ENCODE measurements at places on chromosomes 16 and 17.

GRCh38 chr16:2690852-2691251, 8.5 kb downstream of the KCTD5 start:
- no peak for DNase-seq

- no peak for DNase-seq
Observed at GRCh38 chr16:84055366-84055765, 12.8 kb upstream of the SLC38A8 start.

GRCh38 chr16:27822996-27823395, 240.5 kb downstream of the GSG1L start:
- DNase-seq = no peak

DNA sequence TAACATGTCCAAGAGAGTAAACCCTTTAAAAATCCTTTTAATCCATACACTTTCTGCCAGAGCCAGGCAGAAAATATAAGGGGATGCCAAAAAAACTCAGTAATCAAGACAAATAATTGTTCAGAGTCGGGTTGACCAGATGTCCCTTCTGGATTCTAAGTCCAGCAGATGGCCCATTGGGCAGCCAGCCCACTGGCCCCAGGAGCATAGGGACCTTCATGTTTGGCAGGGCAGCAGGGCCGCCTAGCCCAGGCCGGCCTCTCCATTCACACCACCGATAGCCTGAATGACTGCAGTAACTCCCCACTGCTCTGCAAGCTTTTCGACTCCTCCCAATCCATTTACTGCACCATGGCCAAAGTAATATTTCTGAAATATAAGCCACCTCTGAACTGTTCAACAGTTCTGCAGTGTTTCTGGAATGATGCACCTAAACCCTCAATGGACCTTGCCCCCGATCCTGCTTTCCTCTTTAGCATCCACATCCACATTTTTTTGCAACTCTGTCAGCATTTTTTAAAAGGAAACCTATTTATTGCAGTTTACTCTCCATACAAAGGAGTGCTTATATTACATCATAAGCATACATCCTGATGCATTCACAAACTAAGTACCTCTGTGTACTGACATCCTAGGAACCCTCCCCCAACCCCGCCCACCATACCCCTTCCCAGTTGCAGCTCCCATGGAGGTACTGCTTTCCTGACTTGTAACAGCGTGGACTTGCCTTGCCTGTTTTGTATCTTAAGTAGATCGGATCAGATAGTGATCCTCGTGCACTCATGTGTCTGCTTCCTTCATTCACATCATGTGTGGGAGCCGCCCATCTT, 46.4 kb downstream of the LDHD start:
- DNase-seq = no peak

DNA sequence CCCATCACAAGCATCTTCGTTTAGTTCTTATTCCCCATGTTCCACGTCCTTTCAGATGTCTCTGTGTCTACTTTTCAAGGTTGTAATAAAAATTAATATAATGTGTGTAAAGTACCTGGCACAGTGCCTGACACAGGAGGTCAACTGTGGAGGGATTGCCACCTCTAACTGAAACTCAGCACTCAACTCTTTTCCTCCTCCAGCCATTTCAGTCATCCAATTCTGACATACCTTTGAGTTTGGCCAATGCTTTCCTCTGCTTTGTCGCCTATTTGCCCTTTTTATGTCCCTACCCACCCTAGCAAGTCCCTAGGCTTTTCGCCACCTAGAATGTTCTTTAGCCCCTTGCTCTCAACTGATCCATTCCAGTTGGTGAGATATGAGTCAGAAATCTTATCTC, 1.6 kb downstream of the UBE2Z start:
- peak; percentile 33 for DNase-seq

GRCh38 chr16:9527976-9528375, 436.5 kb downstream of the HAPSTR1 start:
- DNase-seq = no peak

DNA sequence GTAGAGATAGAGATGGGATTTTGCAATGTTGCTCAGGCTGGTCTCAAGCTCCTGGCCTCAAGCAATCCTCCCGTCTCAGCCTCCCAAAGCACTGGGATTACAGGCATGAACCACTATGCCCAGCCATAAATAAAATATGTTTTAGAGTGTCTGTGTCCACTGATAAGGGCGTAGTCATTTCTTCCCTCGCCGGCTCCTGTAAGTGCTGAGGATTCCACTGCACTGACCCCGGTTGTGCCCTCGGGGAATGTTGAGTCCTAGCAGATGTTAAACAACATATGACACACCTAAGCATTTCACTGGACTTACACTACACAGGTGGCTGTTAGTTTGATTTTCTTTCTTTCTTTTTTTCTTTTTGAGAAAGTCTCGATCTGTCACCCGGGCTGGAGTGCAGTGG, 5.6 kb upstream of the SHMT1 start:
- no peak for DNase-seq

DNA sequence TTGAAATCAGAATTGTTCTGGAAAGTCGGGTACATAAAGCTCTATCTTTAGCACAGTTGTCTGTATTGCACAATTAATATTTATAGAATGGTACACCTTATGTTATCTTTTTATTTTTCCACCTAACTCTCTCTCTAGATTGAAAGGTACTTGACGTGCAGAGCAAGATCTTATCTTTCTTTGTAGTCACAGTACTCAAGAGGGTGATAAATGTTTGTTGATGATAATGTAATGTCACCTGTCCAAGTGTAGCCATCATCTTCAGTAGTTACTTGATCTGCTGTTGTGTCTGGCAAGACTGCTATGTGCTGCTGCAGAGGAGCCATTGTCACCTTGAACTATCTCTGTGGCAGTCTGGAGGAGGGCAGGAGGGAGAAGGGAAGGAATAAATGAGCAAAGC, 5.3 kb downstream of the HMOX2 start:
- DNase-seq = no peak

- DNase-seq = no peak
Observed at GRCh38 chr17:948284-948852, 31.2 kb downstream of the NXN start.

DNA sequence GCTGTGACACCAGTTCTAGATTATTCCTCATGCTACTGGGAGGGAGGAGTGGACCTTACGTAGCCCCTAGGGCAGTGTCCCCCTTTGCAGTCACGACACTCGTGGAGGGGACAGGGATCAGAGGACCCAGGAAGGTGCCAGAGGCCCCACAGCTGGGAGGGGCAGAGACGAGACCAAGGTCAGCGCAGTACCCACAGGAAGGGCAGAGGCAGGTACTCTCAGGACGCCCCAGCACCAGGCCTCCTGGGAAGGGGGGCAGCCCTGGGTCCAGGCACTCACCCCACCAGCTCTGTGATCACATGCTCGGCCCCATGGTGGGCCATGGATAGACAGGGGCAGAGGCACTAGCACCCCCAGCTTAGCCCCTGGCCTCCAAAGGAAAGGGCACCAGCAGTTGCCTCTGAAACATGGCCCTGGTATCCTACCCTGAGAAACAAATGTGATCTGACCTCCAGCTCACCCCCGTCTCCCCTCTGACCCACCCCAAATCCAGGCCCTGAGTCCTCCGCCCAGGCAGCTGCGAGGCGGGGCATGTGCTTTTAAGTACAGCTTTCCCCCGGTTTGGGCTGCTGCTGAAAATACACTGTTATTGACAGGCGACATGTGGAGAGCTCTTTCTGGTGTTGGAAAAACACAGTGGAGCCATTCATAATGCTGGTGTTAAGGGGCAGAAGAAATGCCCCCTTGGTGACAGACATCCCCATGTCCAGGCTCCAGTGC, 361.9 kb downstream of the C16orf95 start:
- DNase-seq = no peak

DNA sequence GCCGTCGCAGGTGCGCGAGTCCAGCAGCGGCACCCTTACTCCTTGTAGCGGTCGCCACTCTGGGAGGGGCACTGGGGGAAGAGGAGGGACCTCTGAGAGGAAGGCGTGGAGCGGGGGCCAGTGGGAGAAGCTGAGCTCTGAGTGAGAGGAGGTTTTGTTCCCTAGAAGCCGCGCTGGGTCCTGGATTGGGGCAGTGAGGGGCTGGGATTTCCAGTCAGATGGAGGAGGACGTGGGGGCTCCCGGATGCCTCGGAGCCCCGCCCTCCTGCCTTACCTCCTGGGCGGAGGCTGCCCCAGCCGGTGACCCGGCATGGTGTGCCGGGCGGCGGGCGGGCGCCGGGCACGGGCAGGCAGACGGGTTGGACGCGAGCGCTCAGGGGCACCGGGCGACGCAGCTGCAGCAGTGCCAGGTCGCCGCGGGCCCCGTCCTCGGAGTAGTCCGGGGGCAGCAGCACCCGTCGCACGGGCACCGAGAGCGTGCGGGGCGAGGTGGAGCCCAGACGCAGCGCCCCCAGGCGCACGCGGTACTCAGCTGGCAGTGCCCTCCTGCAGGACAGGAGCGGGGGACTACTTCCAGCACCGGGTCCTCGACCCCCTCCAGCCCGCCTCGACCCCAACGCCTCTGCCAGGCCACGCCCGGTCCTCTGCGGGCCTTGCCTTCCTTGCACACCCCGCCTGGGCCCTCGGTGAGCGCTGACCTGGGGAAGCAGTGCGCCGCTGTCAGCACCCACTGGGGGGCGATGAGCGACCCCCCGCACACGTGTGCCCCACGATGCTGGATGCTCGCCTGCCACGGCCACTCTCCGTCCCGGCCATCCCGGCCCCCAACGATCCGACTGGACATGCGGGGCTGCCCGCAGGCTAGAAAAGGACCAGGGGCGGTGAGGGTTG, 2.0 kb downstream of the PRSS33 start:
- peak; percentile 64 for DNase-seq

DNA sequence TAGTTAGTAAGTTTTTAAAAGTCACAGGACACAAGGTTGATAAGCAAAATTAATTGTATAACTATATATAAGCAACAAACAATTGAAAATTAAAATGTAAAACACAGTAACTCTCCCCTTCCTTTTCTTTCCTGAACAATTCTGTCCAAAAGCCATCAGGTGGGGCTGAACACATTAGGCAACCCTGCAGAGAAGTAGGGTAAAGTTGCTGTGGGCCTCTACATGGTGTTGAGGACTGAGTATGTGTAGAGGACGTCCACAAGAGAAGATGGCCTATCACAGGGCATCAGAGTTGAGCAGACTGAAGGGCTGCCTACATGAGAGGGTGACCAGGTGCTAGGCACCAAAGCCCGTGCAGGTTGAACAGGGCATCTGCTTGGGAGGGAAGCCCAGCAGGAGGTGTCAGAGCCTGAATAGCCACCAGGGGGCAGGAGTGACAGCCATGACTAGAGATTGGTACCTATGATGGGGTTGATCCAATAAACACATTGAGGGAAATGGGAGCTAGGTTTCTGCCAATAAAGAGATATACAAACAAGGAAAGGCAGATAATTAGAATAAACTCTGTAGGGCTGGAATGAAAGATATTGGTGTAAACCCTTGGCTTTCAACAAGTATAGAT, 415.1 kb downstream of the NPIPA8 start:
- DNase-seq = peak; percentile 68

DNA sequence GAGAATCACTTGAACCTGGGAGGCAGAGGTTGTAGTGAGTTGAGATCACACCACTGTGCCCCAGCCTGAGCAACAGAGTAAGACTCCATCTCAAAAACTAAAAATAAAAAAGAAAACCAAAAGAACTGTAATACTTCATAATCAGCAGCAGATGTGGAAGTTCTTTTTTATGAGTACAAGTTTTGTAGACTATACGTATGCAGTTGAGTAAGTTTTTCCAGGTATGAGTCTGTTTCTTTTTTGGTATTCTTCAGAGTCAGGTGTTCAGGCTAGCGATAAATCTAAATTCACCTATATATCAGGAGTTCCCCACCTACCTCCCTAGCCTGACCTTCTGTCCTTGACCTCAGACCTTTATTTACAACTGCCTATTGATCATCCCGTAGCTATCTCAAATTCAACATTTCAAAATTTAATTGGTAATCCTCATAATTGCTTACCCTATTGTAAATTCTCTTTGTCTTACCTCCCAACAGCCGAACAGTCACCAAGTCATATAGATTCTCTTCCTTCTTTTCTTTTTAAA, 10.7 kb downstream of the DCTN5 start:
- no peak for DNase-seq

- DNase-seq = peak; percentile 76
Observed at GRCh38 chr16:997440-998051, 16.0 kb downstream of the SOX8 start.

GRCh38 chr17:38919316-38920078, 5.9 kb upstream of the LASP1NB start:
- DNase-seq = no peak

GRCh38 chr16:79212114-79212791, 388.3 kb downstream of the MAF start:
- no peak for DNase-seq

GRCh38 chr17:73833775-73834488, 189.7 kb upstream of the SDK2 start:
- no peak for DNase-seq

DNA sequence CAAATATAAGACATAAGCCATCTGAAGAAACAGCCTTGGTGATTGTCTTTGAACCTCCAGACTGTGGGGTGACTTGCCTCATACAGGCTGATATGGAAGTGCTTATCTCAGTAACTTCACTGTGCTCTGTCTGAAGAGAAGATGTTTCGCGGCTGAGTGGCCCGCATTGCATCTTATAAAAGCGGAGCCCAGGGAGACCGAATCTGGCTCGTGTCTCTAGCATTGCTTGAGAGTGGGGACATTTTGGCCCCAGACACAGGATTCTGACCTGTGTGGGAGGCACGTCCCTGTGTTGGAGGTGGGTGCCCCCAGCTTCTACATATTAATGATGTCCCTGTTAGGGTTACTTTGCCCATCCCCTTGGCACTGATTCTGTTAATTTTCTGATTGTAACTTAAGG, 66.4 kb downstream of the METRNL start:
- DNase-seq = no peak

DNA sequence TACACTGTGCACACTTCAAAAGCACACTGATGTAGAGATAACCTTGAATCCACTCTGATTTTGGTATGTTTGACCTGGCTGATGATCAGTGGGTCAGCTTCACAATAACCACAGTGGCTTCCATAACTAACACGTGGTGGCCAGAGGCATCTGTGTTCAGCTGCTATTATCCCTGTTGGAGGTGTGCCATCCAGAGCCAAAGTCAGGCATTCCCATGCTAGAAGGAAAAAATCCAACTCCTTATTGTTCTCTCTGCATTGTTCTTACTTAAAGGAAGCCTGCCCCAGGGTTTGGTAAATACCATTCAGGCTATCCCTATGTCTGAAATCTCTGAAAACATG, 127.3 kb upstream of the MON1B start:
- no peak for DNase-seq

GRCh38 chr16:80816356-80816755, 12.0 kb upstream of the CDYL2 start:
- no peak for DNase-seq

DNA sequence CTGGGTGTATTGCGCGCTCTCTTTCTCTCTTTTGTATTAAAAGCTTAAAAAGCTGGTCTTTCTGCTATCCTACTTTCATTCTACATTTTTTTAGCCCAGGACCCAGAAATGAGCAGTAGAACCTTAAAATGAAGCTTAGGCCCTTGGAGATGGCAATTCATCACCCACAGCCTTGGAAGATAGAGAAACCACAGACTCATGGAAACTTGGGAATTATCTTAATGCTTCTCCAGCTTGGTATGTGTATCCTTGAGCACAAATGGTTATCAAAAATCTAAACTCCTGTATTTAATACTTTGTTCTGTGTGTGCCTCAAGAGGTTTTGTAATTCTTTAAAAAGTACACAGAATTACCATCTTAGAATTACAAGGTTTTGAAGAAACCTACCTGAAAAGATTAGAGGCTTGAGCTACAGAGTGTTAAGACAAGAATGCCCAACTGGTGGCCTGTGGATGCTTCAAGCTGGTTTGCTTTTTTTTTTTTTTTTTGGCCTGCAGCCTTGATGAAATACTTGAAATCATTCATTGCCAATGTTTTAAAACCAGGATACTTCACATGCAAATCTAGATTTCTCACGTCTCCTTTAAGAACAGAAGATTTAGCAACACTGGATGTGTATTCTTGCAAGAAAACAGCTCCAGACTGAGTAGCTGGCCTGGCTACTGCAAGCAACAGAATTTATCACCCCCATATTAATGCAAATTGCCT, 105.0 kb downstream of the XYLT1 start:
- no peak for DNase-seq

Data from natural killer cell (primary cell).